Inflammatory macrophage treated with lipopolysaccharide for 4 hours (primary cell): ENCODE measurements at places on chromosomes 2 and 18.

DNA sequence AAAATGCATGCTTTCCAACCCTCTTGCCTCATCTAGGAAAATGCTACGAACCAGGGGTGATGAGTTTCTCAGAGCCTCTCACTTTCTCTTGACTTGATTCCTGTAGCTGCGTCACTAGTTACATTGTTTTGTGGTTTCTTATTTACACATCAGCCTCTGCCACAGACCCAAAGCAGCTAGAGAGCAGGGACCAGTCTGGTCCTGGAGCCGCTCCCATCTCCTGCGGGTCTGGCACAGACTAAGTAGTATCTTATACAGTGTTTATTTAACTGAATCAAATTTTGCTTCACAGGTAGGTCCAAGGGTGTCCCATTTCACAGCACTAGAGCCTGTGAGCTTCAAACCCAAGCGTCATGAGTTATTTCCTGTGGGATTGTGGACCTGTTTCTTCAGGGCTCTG lies 310.5 kb downstream of the MYCN start:
- DNase-seq, result no peak

GRCh38 chr18:10804126-10804525 lies 278.3 kb downstream of the NAPG start:
- no peak for DNase-seq

DNA sequence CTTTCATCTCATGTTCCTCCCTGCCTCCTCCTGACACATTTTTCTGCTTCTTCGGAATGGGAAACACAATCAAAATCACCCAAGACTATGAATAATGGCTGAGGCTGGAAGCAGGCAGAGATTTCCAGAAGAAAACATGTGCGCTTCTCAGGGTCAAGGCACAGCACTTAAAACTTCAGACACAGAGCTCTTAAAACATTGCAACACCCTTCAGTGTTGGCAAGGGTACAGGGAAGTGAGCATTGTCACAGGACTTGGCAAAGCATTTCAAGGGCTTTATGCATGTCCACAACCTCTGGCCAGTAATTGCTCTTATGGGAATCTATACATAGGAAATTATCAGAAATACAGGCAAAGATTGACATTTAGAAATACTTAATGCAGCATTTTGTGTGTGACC lies 477.6 kb upstream of the KLHL29 start:
- DNase-seq, result no peak

GRCh38 chr2:191176305-191176704 lies 25.5 kb upstream of the STAT4 start:
- DNase-seq, result no peak

- peak; percentile 76 for DNase-seq
These were observed 199.6 kb downstream of the VAPA start for GRCh38 chr18:10113121-10114022.

GRCh38 chr2:3597567-3597966 lies 2.7 kb downstream of the COLEC11 start:
- DNase-seq, result peak; percentile 4

DNA sequence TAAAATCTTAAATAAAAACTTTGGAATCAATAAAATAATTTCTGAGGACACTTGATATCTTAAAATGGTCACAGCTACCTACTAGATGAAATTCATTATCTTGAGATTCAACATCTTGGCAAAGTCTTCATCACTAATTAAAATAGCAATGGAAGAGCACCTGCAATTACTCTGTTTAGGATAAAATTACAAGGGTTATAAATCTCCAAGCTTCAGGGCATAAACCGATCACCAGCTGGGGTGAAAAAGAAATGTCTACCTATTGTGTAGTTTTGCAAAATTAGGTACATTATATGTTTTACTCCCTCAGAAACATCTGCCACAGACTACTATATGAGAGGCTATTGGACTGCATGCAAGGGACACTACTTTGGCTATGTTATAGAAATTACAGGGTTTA lies 327.1 kb downstream of the CCDC178 start:
- DNase-seq, result no peak

DNA sequence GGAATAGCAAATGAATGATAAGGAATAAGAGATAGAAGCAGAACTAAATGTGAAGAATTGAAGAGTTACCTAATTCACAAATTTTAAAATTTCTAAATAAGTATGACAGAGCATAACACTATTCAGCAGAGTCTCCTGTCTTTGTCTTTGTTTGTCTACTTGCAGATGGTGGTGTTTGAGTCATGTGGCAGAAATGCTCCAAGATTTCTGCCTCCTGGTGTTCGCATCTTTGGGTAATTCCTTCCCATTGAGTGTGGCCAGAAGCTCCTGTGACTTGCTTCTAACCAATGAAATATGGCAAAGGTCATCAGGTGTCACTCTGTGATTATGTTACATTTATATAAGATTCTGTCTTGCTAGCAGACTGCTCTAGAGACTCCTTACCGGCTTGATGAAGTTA lies 45.6 kb upstream of the GALNT3 start:
- DNase-seq, result no peak

- peak; percentile 33 for DNase-seq
These were observed 52.5 kb downstream of the SDC1 start for GRCh38 chr2:20172273-20173055.

DNA sequence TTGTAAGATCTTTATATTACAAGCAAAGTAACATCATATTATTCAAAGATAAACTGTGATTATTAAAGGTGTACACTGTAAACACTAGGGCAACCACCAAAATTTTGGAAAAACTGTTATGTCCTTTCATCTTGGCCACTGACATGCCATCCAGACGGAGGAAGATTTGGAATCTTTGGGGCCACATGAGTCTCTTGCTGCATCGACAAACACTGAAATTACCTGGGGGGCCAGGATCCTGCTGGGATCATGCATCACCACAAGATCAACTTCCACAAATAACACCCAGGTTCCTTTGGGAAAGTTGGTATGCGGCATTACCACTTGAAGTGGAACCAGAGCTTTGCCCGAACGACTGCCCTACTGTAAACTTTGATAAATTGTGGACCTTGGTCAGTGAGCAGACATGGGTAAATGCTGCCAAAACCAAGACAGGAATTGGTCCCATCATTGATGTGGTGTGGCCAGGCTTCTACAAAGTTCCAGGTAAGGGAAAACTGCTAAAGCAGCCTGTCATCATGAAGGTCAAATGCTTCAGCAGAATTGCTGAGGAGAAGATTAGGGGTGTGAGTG lies 110.6 kb upstream of the UXS1 start:
- DNase-seq, result no peak

- DNase-seq, result no peak
These were observed 34.7 kb upstream of the ZSWIM2 start for GRCh38 chr2:186883666-186884065.

GRCh38 chr18:26414901-26415440 lies 133.4 kb downstream of the KCTD1 start:
- DNase-seq, result no peak

DNA sequence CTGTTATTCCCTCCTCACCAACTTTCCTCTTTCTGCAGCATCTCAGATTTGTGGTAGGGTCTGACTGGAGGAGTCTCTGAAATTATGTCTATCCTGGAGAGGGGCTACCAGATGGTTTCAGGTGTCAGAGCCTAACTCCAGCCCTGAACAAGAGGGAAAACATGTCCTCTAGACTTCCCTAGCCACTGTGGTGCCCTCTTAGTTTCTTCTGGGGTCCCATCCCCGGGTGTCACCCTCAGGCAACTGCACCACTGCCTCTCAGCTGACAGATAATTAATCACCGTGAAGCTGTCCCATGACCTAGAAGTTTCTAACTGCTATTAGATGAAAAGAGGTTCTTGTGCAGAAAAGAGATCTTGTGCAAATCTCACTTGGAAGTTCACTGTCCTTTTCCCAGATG lies 95.1 kb upstream of the CELF4 start:
- DNase-seq, result no peak

DNA sequence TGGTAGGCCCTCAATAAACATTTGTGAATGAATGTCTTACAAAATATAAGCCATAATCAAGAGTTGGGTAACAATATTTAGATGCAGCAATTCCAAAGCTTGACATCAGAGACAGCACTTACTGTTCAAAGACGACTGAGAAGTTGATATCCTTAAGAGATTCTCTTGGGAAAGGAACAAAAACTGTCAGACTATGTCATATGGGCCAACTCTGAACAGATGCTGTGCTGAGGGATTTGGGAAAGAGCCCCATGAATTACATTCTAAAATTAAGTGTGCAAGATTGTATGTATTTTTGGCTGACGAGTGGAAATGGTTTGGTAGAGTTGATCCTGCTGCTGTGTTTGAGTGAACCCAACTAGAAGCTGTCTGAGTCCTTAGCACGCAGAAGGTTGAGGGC lies 250.7 kb upstream of the LINC00305 start:
- DNase-seq, result no peak

GRCh38 chr2:144547494-144547893 lies 27.6 kb upstream of the ZEB2 start:
- DNase-seq, result no peak

GRCh38 chr18:66005831-66006588 lies 255.2 kb downstream of the CDH7 start:
- no peak for DNase-seq

GRCh38 chr2:98623657-98624056 lies 15.3 kb downstream of the UNC50 start:
- DNase-seq, result no peak

DNA sequence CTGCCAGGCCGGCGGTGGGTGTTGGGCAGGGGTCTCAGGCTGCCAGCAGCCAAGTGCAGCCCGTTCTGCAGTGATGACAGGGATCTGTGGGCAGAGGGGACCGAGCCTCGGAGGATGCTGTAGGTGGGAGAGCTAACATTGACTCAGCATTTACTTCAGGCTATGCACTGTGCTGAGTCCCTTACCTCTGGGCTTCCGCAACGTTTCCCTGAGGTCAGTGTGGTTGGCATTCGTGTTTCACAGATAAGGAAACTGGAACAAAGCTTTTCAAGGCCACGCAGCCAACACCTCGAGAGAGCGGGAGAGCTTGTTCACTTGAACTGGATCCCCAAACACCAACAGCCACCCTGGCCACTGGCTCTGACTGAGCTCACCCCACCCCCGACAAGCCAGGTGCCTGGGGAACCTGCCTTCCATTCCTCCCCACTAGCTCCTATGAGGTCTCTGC lies 839 bp upstream of the GPR148 start:
- DNase-seq, result peak; percentile 6

- peak; percentile 87 for DNase-seq
These were observed 324.0 kb downstream of the RNF144A start for GRCh38 chr2:7241041-7241745.

- peak; percentile 73 for DNase-seq
These were observed 107.9 kb downstream of the CABLES1 start for GRCh38 chr18:23243178-23243577.

DNA sequence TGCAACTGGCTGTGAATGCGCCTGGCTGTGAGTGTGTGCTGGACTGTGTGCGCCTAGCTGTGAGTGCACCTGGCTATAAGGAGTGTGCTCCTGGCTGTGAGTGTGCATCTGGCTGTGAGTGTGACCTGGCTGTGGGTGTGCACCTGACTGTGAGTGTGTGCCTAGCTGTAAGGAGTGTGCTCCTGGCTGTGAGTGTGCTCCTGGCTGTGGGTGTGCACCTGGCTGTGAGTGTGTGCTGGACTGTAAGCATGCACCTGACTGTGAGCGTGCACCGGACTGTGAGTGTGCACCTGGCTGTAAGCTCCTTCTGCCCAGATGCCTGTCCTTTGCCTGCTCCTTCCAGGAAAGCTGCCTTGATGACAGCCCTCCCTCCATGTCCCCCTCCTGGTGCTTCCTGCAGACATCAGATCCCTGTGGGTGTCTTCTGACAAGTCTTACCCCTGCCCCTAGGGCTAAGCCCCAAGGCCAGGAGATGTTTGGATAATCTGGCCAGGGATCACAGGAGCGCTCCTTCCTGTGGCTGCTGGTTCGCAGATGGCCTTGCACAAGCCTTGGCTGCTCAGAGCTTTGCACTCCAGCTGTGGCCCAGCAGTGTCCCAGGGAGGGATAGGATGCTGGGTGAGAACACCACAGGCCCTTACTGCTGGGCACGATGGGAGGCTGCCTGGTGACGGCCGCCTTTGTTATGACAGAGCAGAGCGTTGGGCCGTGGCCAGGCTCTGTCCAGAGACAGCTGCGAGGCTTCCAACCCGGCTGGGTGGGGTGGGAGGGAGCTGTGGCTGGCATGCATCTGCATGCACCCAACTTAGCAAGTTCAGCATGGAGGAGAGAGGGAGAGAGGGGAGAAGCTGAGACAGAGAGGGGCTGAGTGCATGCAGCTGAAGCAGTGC lies 89.9 kb downstream of the GLI2 start:
- no peak for DNase-seq

- DNase-seq, result no peak
These were observed 80.8 kb downstream of the KCTD18 start for GRCh38 chr2:200428961-200429665.

DNA sequence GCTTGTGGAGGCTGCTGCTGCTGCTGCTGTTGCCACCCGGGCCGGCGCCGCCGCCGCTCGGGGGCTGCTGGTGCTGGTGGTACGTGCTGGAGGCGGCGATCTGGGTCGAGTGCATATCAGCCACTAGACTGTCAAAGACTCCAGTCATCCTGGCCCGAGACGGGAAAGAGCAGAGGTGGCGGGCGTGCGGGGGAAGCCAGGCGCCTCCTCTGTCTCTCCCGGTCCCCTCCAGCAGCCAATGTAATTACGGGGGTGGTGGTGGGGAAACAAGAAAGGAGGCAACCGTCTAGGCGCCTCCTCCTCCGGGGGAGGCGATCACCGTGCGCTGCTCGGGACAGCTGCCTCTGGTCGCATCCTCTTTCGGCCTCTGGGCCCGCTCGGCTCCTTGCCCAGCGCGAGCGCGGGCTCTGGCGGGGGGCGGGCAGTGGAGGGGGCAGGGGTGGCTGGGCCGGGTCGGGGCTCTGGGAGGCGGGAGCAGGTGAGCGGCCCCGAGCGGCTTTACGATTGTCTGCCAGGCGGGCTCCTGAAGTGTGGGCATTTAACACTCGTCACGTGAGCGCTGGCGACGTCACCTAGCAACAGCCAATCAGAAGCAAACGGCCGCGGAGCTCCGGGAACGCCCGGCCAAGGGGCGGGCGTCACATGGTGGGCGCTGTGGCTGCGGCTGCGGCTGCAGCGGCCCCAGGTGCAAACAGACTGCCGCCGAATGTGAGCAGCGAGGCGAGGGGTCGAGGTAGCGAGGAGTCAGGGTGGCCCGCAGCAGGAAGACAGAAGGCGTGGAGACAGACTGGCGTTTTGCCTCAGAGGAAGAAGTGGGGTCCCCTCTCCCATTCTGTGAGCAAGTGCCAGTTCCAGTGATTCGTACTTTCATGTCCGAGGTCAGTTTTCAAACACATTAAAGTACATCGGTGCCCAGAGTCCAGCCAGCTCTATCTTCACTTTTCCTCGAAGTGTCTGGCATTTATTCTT lies at the start of gene DLX2:
DLX2 (minus strand) TSS at position 510 of the 969 bp plus-strand sequence; CDS start at position 148, 362 bp downstream.
- DNase-seq, result peak; percentile 79

- DNase-seq, result no peak
These were observed 170.6 kb upstream of the MYT1L start for GRCh38 chr2:2501454-2502200.

- no peak for DNase-seq
These were observed 167.9 kb upstream of the NXPH2 start for GRCh38 chr2:138948070-138948539.
